ENCODE measurements at places on chromosomes 2 and 18.

DNA sequence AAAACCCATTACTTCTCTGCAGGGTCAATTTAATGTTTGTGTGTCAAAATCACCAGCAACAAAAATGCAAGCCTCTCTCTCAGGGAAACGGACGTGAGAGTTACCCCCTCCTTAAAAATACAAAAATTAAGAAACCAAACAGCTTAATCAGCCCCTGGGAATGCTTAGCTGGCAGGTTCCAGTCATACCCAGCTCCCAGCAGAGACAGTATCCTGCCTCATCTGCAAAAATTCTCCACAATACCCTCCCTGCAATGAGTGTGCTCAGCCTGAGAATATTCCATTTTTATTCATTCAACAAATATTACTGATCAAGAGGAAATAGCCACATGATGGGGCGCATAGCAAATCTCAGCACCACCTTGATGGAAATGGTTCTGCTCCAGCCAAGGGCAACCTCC is 36.3 kb downstream of the ST8SIA5 start:
- DNase-seq, result no peak

DNA sequence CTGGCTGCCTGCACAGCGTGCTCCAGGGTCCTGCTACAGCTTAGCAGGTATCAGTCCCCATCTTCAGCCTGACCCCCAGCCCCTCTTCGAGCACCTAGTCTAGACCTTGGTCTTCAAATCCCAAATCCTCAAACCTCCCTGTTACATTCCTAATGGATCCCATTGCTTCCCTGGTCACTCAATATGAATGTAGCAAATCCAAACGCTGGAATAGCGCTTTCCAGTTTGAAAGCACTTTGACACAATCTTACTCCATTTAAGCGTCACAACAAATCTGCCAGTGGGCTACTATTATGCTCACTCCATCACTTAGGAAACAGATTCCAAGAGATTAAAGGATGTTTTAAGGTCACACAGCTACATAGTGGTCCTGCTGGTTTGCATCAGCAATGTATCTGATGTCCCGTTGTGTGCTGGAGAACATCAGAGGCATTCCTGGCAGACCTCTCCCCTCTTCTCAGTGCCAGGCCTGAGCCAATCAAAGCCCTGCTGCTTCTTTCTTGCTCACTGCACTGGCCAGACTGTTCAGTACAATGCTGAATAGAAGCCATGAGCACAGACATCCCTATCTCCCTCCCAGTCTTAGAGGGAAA is 11.1 kb upstream of the INO80C start:
- no peak for DNase-seq

DNA sequence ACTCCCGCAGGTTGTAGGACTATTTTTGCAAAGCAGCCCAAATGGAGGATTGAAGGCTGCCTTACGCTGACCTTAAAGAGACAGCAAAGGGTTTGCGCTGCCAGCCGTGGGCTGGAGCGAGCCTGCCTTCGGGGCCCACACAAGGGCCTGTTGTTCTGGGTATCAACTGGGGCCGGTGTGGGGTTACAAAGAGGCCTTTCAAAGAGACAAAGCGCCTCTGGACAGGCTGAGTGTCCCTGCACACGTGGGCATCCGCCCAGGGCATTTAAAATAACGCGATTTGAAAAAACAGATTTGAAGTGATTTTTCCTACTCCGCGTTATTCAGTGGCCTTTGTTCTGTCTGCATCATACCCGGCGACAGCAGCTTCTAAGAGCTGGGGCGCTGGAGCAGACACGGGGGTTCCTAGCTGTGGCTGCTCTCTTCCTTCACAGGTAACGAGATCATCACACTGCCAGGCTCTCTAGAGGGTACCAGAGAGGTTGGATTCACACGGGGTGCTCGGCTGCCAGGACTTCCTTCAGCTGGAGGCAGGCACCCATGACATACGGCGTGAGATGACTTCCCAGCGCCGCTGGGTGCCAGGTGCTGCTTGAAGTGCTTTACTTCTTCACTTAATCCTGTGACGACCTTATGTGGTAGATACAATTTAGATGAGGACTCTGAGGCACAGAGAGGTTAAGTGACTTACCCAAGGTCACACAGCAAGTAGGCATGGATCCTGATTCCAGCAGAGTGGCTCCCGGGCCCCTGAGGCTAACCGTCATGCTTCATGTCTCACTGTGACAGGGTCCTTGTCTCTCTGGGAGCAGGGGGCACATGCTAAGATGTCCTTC is 32.2 kb downstream of the MAL start:
- DNase-seq, result no peak

- DNase-seq, result peak; percentile 17
Observed at GRCh38 chr18:80171054-80171872, 62.2 kb downstream of the ADNP2 start.

DNA sequence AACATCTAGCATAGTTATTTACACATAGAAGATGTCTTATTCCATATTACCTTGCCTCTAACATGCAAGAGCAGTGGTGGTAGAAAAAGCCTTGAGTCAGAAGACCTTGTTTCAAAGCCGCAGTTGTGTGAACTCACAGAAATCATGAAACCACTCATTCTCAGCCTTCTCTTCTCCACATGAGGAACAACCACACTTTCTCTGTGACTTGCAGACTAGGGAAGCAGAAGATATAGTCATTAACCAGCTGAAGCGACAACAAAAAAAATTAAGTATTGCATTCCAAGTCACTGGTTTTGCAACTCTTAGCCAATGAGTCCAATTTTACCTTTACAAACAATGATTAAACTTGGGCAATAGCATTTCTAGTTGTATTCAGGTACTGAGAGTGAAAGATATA is 19.0 kb downstream of the TWSG1 start:
- DNase-seq, result no peak

GRCh38 chr2:126864861-126865260 is 33.8 kb upstream of the TEX51 start:
- no peak for DNase-seq

- DNase-seq, result no peak
Observed at GRCh38 chr18:34928754-34929335, 112.4 kb upstream of the MAPRE2 start.

GRCh38 chr2:16717477-16717876 is 51.8 kb upstream of the CYRIA start:
- DNase-seq, result no peak

- DNase-seq, result no peak
Observed at GRCh38 chr2:192030289-192030688, 164.4 kb downstream of the TMEFF2 start.

Measured in NCI-H345 (cell line).